ENCODE measurements at places on chromosomes 1 and 21.

GRCh38 chr1:39411526-39412478, 79.6 kb upstream of the BMP8A start:
- no peak for DNase-seq

- no peak for DNase-seq
Observed at GRCh38 chr1:38525343-38526043, 334.1 kb downstream of the RRAGC start.

- no peak for DNase-seq
Observed at GRCh38 chr1:92980732-92981647, 19.7 kb upstream of the DIPK1A start.

GRCh38 chr1:224114787-224115175, 870 bp downstream of the FBXO28 start:
- DNase-seq, result no peak

- no peak for DNase-seq
Observed at GRCh38 chr1:1084372-1085170, 10.5 kb upstream of the RNF223 start.

DNA sequence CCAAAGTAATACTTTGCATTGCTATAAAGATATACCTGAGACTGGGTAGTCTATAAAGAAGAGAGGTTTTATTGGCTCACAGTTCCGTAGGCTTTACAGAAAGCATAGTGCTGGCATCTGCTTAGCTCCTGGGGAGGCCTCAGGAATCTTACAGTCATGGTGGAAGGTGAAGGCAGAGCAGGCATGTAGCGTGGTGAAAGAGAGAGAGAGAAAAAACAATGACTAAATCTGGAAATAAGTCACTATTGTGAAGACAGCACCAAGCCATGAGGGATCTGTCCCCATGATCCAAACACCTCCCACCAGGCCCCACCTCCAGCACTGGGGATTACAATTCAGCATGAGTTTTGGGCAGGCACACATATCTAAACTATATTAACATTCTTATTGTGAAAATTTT, 30.4 kb downstream of the SLC30A7 start:
- DNase-seq, result no peak

- no peak for DNase-seq
Observed at GRCh38 chr1:242731446-242731845, 206.9 kb upstream of the PLD5 start.

- DNase-seq, result no peak
Observed at GRCh38 chr21:36491209-36491910, 11.4 kb upstream of the CLDN14 start.

DNA sequence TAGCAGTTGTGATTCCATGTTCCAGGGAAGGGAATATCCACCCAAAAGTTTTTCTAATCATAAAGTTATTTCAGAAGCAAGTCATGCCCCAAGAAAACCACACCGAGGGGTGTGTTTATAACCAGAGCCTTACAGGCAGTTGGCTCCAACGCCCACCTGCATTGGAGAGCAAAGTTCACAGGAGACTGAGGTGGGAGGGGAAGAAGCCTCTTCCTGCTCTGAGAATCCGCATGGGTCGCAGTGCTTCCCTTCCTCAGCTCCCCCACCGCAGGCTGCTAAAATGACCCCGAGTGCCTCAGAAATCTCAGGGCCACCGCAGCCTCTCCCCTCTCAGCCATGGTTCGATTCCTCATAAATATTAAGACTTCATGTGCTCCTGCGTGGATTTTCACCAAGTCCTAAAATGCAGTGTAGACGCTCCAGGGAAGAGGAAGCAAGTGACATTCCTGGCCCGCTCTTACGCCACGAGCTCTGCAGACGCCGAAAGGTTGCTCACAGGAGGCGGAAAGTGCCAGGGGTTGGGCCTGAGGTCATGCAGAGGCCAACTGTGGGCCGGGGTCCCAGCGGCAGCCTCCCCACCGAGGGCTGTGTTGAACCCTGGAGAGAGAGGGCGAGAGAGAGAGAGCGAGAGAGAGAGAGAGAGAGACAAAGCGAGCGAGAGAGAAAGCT, 13.4 kb upstream of the SPSB1 start:
- no peak for DNase-seq

DNA sequence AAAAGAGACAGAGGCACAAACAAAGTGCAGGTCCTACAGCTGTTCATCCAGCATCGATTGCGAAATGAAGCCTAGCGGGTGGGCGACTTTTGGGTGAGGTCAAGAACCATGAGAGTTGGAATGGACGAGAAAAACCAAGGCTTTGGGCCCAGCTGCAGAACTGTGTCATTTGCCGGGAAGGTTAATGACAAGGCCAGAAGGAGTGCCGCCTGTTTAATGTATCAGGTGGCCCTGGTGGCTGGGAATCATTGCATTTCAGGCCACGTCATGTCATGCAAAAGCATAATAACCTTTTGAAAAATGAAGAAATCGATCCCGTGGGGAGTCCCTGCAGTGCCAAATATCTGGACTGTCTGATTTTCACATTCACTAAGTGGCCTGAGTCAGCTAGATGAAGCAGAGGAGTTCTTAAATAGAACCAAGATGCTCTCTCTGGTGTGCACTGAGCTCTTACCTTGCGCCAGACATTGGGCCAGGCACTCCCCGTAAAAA, 8.1 kb upstream of the RCC2 start:
- DNase-seq, result no peak

DNA sequence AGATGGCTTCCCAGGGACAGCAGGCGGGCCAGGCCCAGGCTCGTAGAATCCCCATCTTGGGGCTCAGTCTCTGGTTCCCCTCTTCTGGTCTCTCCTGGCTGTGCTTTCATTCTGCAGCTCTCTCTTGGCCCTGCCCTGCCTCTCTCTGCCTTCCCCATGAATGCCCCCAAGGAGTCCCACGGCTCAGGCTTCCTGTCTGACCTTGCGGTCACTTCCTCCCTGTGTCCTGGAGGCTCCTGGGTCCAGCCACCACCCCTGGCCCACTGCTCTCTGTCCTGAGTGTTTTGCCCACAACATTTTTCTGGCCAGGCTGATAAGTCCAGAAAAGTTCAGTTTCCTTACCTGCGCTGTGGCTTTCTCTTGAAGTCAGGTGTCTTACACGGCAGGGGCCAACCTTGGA, 29.1 kb downstream of the PIGP start:
- DNase-seq, result no peak

DNA sequence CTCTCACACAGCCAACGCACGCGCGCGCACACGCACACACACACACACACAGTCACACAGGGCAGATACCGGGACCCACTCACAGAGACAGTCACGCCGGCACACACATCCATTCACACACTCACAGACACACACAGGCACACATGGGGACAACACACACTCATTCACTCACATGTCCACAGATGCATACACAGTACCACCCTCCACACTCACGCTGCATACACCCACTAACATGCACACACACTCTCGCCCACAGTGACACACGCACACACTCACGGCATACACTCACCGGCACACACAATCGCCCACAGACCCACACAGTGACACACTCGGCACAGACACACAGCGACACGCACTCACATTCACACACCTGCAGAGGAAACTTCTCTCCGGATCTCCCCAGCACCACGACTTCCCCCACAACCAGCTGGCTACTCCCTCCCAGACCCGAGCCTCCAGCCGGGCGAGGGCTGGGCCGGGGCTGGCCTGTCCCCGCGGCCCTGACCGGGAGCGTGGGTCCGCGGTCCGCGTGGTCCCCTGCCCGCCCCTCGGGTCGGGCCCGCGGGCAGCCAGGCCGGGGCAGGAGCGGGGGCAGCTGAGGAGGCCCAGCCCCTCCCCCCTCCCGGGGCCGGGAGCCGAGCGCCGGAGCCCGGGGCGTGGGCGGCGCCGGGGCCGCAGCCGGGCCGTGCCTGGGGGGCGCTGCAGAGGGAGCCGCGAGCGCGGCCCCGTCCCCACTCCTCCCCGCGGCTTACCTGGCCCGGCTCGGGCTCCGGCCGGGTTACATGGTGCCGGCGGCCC, 552 bp downstream of the DLGAP3 start:
- DNase-seq, result no peak

- DNase-seq, result no peak
Observed at GRCh38 chr1:223763881-223764280, 51.5 kb downstream of the CAPN2 start.

DNA sequence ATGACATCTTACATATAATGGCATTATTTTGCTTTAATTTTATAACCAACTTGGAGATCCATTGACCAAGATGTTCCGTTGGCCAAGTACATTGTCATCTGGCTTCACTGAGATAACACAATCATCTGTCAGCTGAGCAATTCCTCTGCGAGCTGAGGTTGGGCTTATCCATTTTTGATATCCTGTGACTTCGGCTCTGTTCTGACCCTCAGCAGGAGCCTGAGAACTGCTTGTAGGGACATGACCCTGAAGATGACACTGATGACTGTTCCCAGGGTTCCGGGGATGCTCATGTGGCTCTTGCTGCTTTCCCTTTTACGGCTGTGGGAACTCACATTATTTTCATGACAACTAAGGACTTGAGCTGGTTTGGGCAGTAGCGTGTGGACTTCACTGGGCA, 51.2 kb downstream of the TLR5 start:
- no peak for DNase-seq

- no peak for DNase-seq
Observed at GRCh38 chr1:17212009-17212408, 7.1 kb downstream of the PADI1 start.

GRCh38 chr1:10374442-10374860, 24.4 kb upstream of the PGD start:
- no peak for DNase-seq

Data from stimulated activated CD4-positive, alpha-beta T cell treated with anti-CD3 and anti-CD28 coated beads, TNF-alpha, amount 100 ng/mL, for 24 hours (primary cell).